Amniotic epithelial cell (primary cell): ENCODE measurements at places on chromosomes 12 and 14.
A peak's percentile ranks its signal among the peaks of the same experiment; 100 is the strongest.

GRCh38 chr12:121495746-121496145, 85.1 kb downstream of the KDM2B start:
- DNase-seq, result no peak

- DNase-seq, result no peak
Observed at GRCh38 chr14:100534528-100535286, 52.5 kb downstream of the BEGAIN start.

DNA sequence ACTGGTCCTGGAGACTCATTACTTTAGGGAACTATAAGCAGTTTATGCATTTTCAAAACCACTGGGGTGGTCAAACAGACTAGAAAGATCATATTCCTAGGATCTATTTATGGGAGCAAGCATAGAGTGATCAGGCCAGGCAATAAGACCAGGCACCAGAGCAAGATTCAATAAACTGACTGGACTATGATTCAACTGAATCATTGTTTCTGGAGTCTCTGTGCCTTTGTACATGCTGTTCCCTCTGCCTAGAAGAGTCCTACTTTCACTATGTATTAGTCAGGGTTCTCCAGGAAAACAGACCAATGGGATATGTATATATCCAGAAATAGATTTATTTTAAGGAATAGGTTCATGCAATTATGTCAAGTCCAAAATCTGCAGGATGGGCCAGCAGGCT, 55.5 kb downstream of the EMP1 start:
- no peak for DNase-seq

DNA sequence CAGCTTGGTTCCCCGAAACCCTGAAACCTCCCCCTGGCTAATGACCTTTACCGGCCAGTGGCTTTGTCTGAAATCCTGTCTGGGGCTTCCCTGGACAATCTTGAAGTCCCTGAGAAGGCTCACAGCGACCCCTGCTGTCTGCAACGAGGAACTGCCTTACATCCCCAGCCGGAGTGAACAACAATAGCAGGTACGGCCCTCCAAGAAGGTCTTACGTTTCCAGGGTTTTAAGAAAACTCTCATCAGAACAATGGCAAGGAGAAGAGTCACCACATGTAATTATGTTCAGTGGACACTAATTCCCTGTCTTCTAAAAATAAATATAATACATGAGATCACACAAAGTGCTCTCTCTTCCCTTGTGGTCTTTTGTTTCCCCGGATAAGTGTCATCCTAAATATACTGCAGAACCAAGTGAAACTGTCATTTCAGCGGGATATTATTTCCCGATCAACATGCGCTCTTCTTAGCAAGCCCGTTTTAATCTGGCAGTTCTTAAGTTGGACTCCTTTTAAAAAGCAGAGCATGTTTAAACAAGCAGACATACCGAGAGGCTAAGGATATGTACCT, 53.3 kb downstream of the RBM19 start:
- DNase-seq, result peak; percentile 64

GRCh38 chr14:81982046-81982445, 448.4 kb upstream of the SEL1L start:
- no peak for DNase-seq

GRCh38 chr12:55831447-55831815, 2.0 kb upstream of the DNAJC14 start:
- DNase-seq, result no peak

DNA sequence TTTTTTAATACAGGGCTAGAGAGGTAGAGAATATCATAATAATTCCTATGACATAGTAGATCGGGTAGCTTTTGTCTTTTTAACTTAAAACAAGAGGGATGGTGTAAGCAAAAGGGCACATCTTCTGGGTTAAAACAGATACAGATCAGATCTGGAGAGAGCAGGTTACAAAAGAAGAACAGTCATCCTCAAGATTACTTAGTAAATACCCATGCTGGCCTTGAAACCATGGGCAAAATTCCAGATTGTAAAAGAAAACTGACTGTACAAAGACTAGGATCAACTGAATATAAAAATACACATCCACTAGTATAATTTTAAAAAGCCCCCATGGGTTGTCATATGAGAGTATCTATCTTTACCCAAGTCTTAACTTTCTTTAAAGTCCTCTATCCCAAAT, 76.7 kb downstream of the MED13L start:
- peak; percentile 85 for DNase-seq
